Fibroblast of skin of back (primary cell): ENCODE measurements at places on chromosomes 2 and 18.
A peak's percentile ranks its signal among the peaks of the same experiment; 100 is the strongest.

GRCh38 chr2:133867166-133867565, 298.9 kb upstream of the NCKAP5 start:
- DNase-seq = no peak

GRCh38 chr18:67092141-67092540, 424.4 kb downstream of the DSEL start:
- no peak for DNase-seq

DNA sequence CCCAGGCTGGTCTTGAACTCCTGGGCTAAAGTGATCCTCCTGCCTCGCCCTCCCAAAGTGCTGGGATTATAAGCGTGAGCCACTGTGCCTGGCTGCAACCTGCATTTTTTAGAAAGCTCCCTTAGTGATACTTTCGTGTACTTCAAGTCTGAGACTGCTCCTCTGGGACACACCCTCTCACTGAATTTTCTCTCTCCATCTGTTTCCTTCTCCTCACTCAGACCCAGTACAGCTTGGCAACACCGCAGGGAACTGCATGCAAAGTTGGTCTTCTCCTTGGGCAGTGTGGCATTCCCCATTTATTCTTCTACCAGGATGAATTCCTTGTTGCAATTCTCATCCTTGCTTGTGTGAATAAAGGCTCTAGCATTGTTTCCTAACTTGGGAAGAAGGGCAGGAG, 175.9 kb downstream of the LPIN1 start:
- DNase-seq = no peak

- DNase-seq = no peak
These were observed 7.3 kb downstream of the KIF1A start for GRCh38 chr2:240812721-240813120.

GRCh38 chr2:65458999-65459398, 26.6 kb upstream of the SPRED2 start:
- peak; percentile 88 for DNase-seq

GRCh38 chr2:177402096-177402495, 9.5 kb downstream of the AGPS start:
- no peak for DNase-seq

GRCh38 chr2:39281391-39281790, 37.6 kb upstream of the CDKL4 start:
- no peak for DNase-seq

GRCh38 chr2:32495139-32495538, 132.7 kb upstream of the TTC27 start:
- peak; percentile 45 for DNase-seq

DNA sequence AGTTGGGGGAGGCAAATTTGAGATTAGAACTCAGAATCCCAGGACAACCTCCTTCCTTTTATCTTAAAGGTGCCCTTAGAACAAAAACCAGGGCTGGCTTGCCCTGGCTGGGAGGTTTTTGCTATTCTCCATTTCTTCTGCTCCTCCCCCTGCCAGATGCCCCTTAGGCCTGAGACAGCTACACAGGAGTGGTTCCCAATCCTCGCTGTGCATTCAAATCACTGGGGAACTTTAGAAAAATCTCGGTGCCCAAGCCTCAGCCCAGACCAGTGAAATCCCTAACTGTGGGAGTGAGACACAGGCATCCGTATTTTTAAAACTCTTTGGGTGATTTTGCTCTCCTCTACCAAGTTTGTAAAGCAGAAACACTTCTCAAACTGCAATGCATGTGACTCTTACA, 38.8 kb downstream of the LBH start:
- DNase-seq = no peak

DNA sequence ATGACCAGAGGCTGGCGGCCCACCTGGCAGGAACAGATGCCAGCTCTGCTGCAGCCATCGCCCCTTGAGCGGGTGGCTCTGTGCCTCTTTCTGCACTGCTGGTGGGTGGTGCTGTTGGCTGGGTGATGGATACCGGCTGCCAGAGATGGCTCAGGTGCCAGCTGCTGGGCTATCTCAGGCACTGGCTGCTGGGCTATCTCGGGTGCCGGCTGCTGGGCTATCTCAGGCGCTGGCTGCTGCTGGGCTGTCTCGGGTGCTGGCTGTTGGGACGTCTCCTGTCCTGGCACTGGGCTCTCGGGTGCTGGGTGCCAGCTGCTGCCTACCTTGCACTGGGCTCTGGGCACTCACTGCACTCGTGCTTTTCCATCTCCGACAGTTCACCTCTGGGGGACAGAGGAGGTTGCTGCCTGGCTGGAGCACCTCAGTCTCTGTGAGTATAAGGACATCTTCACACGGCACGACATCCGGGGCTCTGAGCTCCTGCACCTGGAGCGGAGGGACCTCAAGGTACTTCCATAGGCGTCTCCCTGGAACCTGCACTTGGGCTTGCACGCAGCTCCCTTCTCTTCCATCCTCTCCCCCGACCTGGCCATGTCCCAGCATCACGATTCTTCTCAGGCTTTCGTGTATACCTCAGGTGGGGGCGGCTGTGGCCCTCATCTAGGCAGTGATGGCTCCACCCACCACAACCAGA, 98.4 kb downstream of the USP40 start:
- DNase-seq = no peak

DNA sequence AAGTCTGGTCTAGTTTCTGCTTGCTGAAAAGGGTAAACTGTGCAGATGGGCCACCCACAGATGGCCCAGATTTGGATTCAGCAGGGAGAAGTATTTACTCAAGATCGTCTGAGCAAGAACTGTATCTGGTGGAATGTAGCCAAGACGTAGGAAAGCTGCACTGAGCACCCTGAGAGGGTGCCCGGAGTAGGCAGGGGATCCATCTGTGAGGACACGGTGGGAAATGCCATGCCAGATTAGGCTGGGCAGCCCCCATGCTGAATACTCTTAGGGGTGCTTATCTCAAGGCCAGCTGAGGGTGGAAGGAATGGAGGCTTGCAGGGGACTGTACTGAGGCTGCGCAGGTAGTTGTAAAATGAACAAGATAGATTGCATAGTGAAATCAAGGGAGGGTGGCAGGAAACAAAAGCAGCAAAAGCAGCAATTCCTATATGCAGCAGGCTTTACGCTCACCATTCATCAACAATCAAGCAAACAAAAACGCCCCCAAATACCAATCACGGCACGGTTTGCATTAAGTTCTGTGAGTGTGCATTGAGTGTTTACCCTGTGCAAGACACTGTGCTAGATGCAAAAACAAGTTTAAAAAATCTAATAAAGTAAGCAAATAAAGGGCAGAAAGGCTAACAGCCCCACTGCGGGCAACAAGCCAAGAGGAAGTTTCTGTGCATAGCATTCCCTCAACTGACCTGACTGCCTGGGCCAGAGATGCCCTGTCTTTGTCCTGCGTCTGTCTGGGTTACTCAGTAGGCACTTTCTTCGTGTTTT, 32.2 kb upstream of the LPIN2 start:
- DNase-seq = no peak

GRCh38 chr2:31109633-31110192, 28.5 kb downstream of the GALNT14 start:
- DNase-seq = no peak

DNA sequence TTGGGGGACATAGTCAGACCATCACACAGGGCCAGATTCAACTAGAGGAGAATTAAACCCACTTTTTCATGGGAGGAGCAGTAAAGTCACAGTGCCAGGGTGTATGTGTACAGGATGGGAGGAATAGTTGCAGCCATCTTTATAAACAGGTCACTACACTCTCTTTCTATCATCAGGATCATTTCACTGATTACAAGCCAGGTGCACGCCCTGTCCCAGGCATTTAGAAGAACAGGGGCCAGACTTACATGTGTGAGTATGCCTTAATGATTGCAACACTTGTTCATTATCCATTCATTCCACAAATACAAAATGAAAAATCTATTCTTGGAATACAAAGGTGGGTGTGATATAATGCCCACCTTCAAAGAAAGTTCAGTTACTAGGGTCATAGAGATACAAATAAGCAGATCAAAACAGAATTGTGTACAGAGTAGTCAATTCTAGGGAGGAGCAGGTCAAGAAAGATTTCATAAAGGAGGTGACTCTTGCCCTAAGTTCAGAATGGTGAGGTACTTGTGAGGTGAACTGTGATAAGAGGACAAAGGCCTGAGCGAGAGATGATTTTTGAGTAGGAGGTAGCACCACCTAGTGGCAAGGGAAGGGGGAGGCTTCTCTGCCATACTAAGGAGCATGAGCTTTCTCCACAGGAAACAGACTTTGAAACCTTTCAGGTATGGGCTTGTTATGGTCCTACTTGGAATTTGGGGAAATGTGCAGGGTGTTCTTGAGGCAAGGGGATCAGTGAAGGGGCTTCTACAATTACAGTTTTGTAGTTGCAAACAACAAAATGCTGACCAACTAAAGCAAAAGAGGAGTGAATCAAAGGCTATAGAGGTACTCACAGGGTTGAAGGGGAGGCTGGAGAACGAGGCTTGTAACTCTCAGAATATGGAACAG, 156.3 kb downstream of the SUCLG1 start:
- DNase-seq = peak; percentile 46

DNA sequence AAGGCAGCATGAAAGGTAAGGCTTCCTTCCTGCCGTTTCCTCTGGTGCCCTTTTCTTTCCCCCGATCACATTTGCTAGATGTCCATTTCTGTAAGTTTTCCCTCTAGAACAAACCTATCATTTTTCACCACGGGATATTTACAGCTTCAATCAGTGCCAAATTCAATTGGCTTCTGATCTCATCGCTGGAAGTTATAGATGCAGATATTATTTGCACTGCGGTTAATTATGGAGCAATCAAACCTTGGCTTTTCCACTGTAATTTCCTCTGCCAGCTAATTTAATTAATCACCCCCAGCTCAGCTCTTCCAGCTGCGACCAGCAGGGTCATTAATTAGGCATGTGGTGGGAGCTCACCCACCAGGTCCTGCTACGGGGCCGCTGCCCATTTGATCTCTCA, 86.1 kb downstream of the GBX2 start:
- DNase-seq = no peak

- DNase-seq = no peak
These were observed 70.0 kb upstream of the NEUROD1 start for GRCh38 chr2:181750305-181750704.

DNA sequence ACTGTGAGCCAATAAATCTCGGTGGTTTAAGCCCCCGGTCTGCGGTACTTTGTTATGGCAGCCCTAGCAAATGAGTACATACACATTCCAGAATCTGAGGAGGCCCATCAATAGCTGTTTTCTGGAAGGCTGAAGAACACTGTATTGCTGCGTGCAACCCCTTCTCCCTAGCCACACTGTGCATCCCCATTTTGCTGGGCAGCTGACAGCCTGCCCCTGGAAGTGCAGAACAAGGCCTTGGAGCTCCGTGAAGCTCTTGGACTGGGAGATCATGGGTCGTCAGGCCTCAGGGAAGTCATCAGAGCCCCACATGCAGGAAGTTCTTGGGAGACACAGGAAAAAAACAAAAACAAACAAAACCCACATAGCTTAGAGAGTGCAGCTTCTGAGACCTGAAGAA, 90.6 kb upstream of the ST6GAL2 start:
- DNase-seq = no peak

GRCh38 chr2:120775194-120775593, 39.5 kb downstream of the GLI2 start:
- no peak for DNase-seq

DNA sequence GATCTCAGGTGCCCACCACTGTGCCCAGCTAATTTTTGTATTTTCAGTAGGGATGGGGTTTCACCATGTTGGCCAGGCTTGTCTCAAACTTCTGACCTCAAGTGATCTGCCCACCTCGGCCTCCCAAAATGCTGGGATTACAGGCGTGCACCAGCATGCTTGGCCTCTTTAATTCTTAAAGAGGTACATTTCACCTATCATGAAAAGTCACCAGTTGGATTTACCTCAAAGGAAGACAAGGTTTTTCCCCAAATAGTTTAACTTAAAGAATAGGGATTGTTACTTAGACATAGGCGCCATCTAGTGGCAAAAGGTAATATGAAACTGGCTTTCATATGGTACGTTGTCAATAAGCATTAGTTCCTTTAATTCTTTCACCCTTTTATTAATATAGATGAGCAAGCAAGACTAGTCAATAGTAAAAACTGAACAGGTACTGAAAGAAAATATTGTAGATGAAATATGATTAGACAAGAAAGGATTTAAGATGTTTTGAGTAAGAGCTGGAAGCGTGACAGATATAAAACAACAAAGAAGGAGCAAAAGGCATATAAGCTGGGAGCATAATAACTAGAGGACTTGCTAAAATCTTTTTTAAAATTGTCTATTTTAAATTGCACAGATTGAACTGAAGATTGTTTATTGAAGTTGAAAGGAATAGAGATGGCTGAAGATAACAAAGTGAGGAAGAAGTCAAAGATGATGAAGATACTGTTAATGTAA, 35.0 kb upstream of the PSMD14 start:
- DNase-seq = peak; percentile 55

GRCh38 chr2:204946892-204947291, 401.6 kb downstream of the PARD3B start:
- peak; percentile 11 for DNase-seq

DNA sequence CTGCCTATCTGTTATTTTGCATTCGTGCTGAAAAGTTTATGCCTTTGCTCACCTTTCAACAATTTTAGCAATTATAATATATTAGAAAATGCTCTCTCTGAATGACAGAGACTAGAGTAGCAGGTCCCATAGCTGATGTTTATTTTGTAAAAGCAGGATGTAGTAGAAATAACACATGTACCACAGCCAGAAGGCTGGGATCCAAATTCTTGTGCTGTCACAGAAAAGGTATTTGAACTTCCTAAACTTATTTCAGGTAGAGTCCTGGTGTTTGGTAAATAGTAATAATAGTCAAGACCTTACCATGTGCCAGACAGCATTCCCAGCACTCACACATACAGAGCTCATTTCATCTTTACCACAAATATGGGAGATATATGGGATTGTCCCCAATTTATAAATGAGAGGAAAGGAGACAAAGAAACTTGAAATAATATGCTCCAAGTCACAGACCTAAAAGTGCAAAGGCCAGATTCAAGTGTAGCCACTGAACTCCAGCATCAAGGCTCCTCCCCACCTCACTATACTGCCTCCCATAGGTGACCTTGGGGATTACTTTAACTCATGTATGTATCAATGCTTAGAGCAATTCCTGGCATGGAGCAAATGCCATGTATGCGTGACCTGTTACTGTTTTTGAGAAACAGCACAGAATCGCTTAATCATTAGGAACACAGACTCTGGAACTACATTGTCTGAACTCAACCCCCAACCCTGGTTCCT, 284.7 kb upstream of the RAB12 start:
- DNase-seq = no peak

GRCh38 chr18:36412778-36413177, 115.3 kb downstream of the FHOD3 start:
- DNase-seq = peak; percentile 13

DNA sequence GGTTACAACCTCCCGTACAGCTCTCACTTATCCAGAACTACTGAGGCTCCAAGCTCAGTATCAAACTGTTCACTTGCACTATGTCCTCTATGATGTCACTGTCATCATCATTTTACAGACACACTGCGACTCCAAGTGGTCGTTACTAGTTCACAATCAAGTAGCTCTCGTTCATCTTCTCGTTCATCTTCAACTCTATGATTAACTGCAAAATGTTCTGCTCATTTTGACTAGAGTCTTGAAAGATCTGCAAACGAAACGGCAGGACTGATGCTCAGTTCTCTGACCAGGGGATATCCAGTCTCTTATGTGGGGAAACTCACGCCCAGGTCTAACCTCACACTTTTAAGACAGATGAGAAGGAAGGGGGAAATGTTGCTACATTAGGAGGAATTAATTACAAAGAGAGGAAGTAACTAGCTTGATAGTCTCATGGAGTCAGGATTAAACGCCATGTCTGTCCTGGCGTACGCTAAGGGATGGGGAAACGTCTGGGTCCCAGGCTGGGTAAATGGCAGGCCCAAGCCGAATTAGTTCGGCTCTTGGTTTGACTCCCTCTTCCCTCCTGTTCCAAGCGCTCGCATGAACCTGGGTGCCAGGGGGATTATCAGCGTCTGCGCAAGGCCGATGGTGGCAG, 794 bp upstream of the CHCHD5 start:
- peak; percentile 10 for DNase-seq

- DNase-seq = no peak
These were observed 45.7 kb downstream of the STK39 start for GRCh38 chr2:168201584-168202116.
